ENCODE measurements at places on chromosomes 12 and 14.

DNA sequence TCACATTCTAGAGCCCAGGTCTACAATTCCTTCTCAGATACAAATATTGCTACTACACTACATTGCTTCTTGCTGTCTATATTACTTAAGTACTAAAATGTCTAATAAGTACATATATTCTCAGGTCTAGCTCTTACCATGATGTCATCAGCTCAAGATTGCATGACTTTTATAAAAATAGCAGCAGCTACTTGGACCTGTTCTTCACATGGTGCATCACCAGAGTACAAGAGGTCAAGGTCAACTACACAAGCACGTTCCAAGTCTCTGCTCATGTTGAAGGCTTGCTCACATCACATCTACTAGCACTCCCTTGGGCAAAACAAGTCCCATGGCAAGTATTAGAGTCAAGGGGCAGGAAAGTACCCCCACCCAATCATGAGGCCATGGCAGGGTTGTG is 465.6 kb downstream of the MED13L start:
- no peak for DNase-seq

- no peak for DNase-seq
These were observed at the start of gene DIO2 for GRCh38 chr14:80211153-80212022. DIO2 (minus strand) TSS chr14:80211504; CDS start chr14:80211472, 32 bp downstream.

GRCh38 chr12:132084621-132085290 is 59.4 kb downstream of the DDX51 start:
- DNase-seq: no peak

GRCh38 chr14:59890676-59891075 is 20.1 kb upstream of the RTN1 start:
- no peak for DNase-seq

- no peak for DNase-seq
These were observed 2.4 kb upstream of the NAB2 start for GRCh38 chr12:57086493-57087009.

- DNase-seq: no peak
These were observed 59.1 kb downstream of the PLXNC1 start for GRCh38 chr12:94207467-94207848.

DNA sequence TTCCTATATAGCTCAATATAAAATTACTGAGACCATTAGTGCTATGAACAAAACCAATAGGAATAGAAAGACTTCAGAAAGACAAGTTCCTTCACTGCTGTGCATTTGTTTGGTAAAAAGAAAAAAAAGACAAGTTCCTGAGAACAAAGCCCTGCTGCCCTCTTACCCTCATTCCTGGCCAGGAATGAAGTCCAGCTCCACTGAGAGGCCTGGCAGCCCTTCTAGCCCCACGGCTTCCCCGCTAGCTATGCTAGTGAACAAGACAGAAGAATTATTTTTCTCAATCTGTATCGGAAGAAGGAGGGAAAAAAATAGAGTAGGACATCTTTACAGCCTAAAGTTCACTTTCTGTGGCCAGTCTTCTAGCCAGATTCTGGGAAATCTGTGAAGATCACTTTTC is 1.6 kb downstream of the MFAP5 start:
- no peak for DNase-seq

GRCh38 chr12:17661250-17661649 is 428.7 kb downstream of the RERGL start:
- DNase-seq: no peak

DNA sequence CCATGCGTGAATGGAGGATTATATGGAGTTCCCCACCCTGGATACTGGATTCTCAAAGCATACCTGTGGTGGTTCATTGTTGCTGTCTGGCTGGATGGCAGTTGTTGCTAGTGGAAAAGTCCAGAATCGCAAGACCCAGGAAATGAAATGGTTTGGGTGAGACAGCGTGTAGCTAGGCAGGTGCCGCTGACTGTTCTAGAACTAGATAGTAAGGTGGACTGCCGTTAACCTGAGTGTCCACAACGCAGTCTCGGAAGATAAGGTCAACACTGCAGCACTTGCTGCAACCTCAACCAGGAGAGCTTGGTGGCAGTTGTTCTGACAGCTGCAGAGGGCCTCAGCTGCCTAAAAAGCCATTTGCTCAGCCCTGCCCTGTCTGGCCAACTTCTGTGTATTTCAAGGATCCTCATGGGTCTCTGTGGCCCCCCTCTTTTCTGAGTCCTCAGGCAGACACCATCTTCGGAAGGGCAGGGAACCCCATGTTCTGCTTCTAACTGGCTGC is 15.5 kb upstream of the IRF2BPL start:
- no peak for DNase-seq

DNA sequence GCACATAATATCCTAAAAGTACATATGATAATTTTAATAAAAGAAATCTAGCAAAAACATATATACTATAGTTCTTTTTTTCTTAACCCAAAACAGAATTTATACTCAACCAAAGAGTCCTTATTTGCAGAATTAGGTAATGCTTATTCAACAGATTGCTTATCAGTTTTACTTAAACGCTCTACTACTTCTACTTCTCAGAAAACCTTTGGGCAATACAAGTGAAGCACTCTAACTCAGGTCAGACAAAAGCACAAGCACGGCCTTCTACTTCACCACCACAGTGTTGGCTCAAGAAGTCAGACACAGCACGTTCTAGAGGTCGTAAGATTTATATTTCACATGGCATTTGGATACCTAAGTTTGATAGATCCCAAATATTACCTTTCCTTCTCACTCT is 29.2 kb downstream of the DICER1 start:
- DNase-seq: no peak

DNA sequence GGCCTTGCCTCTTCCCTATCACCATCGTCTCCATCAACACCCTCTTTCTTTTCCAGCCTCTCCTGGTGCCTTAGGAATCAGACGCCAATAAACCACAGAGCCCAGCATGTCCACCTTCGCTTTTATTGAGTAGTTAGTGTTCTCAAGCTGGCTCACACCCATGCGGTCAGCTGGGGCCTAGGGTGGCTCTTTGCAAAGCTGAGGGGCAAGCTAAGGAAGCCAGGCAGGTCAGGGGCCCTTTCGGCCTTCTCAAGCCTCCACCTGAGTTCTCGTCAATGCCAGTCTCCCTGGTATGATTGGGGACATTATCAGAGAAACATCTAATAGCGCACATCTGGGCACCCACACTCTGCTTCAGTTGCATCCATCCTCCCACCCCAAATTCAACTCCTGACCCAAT is 737 bp upstream of the TEX52 start:
- DNase-seq: no peak

GRCh38 chr12:120416490-120417216 is 21.3 kb upstream of the COX6A1 start:
- no peak for DNase-seq

- no peak for DNase-seq
These were observed 86.3 kb downstream of the OTX2 start for GRCh38 chr14:56724013-56724412.

DNA sequence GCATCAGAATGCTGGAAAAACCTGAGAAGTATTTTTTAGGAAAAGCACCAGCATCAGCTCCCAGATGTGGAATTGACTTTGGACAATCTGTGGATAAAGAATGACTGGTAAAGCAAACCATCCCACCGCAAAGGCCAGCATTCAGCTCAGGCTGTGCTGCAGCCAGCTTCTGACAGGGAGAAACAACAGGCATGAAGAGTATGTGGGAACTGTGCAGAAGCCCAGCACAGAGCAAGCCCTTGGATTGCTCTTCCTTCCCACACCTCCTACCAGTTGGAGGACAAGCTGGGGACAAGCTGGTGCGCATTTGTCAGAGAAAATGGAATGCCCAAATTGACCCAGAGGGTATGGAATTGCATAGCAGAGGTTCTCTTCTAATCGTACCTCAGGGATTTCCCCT is 228.1 kb downstream of the ANO2 start:
- no peak for DNase-seq

DNA sequence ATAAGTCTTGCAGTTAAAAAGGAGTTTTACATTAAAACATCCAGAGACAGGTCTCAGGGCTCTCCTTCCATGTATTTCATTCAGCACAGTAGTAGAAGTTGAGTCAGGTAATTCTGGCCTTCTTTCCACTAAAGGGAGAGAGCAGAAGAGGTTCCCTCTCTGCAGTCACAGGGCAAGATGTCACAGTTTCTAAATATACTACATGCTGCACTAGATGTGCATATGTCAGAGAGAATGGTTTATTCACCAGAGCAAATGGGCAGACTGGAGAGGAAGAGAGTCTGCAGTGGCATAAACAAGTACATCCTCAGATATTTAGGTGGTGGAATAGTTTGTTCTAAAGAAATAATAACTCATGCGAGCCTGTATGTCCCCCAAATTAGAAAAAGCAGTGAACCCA is 132.0 kb downstream of the KICS2 start:
- DNase-seq: no peak

DNA sequence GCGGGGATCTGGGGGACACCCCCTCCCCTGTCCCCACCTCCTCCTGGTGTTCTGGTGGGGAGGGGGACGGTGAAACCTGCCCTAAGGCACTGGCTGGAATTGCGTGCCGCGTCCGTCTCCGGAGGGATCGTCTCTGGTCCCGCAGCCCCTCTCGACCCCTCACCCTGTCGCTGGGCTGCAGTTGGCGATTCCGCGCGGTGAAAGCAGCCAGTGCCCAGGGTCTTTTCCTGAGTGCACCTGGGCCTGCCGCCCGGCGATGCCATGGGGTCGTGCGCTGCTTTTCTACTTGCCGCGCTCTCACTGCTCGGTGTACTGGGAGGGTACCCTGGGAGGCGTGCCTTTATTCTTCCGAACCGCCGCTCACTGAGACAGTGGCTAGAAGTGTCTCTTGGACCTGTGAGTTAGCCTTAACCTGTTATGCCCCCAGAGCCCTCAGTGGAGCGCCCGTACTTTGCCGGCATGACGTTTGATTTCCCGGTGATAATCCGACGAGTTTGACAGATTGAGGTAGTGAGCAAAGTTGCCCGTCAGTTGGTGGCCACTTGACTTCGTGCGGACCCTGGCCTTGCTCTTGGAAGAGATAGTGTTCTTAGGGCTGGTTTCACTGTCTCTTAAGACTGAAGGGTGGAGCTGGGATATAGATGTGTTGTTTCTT is 788 bp downstream of the SFSWAP start:
- DNase-seq: no peak

DNA sequence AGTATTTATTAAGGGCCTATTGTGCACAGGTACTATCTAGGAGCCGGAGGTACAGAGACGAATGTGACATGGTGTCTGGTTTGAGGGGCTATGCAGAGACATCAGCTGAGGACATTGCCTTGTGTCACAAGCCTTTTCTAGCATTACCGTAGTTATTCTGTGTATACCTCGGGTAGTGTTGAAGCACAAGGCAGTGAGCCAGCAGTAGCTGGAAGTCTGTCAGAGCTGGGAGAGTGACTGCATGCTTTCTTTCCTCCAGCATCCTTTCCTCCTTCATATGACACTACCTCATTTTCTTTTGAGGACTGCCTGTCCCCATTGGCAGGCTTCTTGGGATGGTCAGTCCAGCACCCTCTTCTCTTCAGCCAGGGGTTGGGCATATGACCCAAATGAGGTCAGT is 77.0 kb downstream of the POLR3B start:
- no peak for DNase-seq

GRCh38 chr14:75837151-75837787 is 144.5 kb downstream of the TGFB3 start:
- no peak for DNase-seq

- DNase-seq: no peak
These were observed 1025.7 kb upstream of the TMEM132C start for GRCh38 chr12:127241072-127241817.

DNA sequence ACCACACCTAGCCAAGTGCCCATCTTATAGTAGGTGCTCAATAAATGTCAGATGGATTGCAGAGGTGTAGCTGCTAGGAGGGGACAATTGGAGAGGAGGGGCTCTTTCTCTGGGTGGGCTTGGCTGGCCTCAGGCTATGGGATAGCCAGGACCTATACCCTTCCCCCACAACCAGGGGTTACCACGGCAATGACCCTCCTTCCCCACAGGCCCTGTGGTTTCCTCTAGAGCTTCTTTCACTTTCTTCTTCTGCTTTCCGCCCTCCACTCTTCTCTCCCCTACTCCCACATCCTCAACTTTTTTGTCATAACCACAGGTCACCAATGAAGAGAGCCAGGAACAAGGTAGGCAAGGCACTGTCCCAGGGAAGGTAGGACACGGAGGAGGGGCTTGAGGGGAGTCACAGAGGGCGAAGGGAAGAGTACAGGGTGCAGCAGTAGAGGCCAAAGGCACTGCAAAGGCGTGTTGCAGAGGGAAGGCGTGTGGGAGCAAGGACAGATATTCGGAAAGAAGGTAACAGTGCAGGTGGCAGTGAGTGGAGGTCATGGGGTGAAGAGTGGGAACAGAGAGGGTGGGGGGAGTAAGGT is 1.9 kb upstream of the ITGB7 start:
- DNase-seq: no peak

DNA sequence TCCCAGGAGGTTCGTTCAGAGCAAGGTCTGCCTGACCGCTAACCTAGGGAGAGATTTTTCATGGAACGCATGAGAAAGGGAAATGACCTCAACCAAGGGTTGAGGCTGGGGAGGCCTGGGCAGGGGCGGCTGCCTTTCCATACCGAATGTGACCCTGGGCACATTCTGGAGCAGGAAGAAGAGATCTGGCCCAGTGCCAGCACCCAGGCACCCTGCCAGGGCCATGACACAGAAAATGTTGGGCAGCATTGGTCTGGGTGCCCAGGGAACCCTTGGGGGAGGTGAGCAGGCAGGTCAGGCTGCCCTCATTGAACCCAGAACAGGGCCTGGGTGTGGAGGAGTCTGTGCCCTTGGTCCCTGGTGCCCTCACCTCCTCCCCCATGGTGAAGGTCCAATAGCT is 106.8 kb downstream of the CALM1 start:
- no peak for DNase-seq

GRCh38 chr12:32478858-32479725 is 79.7 kb downstream of the FGD4 start:
- DNase-seq: no peak

- no peak for DNase-seq
These were observed 105.2 kb downstream of the BICD1 start for GRCh38 chr12:32211900-32212156.
